ENCODE measurements at places on chromosomes 6 and 20. TPM values are rescaled to one million over a fixed set of nuclear protein-coding genes. Genes with fewer than 3 reads are reported as not detected.

DNA sequence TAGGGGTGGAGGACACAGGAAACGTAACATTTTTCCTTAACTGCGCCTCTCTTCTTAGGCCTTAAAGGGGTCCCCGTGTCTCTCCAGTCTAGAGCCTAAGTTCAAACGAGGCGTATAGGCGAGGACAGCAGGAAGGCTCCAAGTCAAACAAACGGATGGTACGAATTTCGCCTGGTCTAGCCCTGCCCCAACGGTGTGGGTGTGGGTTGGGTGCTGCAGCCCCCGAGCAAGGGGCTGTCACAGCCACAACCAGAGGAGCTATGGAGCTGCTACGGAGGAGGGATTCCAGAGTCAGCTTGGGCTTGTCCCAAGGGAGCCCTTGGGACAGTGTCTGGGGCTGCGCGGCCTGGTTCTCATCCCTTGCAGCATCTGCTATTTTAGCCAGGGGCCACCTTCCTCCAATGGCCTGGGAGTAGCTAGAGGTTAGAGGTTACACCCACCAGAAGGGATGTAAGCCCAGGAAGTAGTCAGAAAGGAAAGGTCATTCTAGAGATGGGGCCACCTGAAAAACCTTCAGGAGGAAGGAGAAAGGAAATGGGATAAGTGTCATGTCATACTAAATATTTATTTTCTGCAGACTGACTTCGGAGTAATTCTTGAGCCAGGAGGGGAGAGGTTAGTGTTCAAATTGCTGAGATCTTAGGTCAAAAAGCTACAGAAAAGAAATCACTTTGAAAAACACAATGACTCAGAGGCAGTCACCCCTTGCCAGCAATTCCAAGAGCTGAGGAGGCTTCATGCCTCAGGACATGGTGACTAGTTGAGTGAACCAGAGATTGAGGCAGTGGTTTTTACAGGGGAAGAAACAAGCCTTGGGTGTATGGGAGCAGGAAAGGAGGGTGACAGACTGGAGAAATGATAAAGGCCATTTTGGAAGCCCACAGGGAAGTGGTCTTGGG is 21.7 kb downstream of the VPS52 start:
- peak overlapping the region; percentile 91 for H3K27ac ChIP-seq
- H3K27me3 ChIP-seq = no peaks in the 10 kb centered on the region
- H3K4me3 ChIP-seq = peak overlapping the region; percentile 54

- no peaks in the 10 kb centered on the region for H3K27me3 ChIP-seq
- no peak for DNase-seq
- no peak overlapping the region for H3K27ac ChIP-seq
These were observed 24.4 kb downstream of the SERAC1 start for GRCh38 chr6:158143700-158144099.

Gene STX11
- total RNA-seq = 3.8 TPM

DNA sequence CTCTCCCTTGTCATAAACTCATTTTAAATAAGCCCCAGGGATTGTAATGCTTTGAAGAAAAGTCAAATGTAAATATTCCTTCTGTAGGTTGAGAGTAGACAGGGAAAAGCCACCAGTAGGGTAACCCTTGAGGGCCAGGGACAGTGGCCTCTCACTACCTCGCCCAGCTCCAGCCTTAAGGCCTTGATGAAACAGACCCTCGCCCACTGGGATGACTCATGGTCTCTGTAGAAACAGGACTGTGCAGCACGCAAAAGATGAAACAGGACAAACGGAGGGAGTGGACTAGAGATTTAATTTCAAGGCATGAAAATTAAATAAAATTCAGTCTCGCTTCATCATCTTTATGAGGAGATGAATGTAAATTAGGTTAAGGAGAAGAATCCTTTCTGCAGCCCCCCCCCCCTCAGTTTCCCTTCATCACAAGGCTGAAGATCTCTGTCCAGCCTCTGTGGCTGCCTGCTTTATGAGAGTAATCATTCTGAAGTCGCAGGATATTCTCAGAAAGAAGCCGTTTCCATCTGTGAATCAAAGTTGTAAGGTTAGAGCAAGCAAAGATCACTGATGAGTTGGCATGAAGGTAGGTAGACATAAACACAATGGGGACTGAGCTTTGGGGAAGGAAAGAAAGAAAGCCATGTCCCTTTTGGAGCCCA is 60.4 kb downstream of the TMEM200A start:
- no peaks in the 10 kb centered on the region for H3K36me3 ChIP-seq
- H3K27me3 ChIP-seq = no peaks in the 10 kb centered on the region
- H3K27ac ChIP-seq = no peak overlapping the region
- no peak overlapping the region for H3K4me3 ChIP-seq

DNA sequence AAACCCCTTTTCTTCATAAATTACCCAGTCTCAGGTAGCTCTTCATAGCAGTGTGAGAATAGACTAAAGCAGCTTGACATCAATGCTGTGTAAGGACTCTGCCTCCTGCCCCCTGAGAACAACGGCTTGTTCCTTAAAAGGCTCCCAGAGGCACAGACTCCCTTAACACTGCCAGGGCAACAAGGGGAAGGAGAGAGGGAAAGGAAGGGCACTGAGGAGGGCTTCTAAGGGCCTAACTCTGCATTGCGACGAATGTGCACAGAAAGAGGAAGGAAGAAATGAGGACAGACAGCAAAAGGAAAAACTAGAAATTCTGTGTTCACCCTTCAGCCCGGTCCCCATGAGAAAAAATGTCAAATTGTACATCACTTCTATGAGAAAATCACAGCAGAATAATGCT is 74.0 kb downstream of the AGPAT4 start:
- no peak overlapping the region for H3K27ac ChIP-seq
- H3K36me3 ChIP-seq = no peaks in the 10 kb centered on the region
- H3K27me3 ChIP-seq = no peaks in the 10 kb centered on the region
- H3K4me3 ChIP-seq = no peak overlapping the region

Gene SSTR4
- not detected for total RNA-seq

- no peak for DNase-seq
- H3K27ac ChIP-seq = no peak overlapping the region
- H3K27me3 ChIP-seq = no peaks in the 10 kb centered on the region
- H3K4me1 ChIP-seq = no peaks in the 10 kb centered on the region
- no peak overlapping the region for H3K4me3 ChIP-seq
These were observed 59.1 kb downstream of the KIF16B start for GRCh38 chr20:16514140-16514539.

DNA sequence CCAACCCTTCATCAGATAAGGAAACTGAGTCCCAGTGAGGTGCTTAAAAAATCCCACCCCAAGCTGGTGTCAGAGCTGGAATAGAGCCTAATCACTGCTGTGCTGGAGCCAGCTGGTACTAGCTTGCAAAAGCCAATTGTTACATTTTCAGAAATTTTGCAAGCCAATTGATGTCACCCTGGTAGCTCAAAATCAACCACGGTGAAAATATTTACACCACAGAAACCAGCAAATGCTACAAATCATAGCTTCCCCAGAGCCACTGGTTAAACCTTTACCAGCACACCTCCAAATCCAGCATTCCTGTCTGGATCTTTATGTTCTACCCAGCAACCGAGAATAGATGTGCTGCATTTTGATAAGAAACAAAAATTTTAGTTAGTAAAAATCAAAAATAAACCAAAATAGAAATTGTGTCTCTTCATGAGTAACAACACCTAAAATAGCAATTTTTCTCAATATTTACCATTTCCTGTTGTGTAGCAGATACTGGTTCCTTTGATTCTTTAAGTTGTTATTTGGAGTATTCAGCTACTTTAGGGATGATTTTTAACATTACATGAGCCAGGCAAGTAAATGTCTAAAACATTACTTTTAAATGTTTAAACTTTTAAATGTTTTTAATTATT is 7.2 kb upstream of the LCA5 start:
- H3K36me3 ChIP-seq = no peaks in the 10 kb centered on the region
- peaks cover 6% of the 10 kb centered on the region for H3K4me1 ChIP-seq
- peak overlapping the region; percentile 53 for H3K27ac ChIP-seq
- DNase-seq = no peak

- H3K36me3 ChIP-seq = no peaks in the 10 kb centered on the region
- no peak overlapping the region for H3K4me3 ChIP-seq
- H3K4me1 ChIP-seq = no peaks in the 10 kb centered on the region
- no peaks in the 10 kb centered on the region for H3K27me3 ChIP-seq
These were observed 117.6 kb upstream of the ZFP64 start for GRCh38 chr20:52309181-52309580.

Gene AMD1
- total RNA-seq = 70.4 TPM

Gene MYBL2
- total RNA-seq = 71.1 TPM

Gene PRKN
- total RNA-seq = 3.7 TPM

GRCh38 chr6:90139272-90139817 is 157.3 kb downstream of the BACH2 start:
- H3K27ac ChIP-seq = no peak overlapping the region
- H3K27me3 ChIP-seq = no peaks in the 10 kb centered on the region

GRCh38 chr6:4610256-4610655 is 165.9 kb upstream of the CDYL start:
- peak; percentile 26 for DNase-seq
- no peak overlapping the region for H3K27ac ChIP-seq
- H3K4me3 ChIP-seq = no peak overlapping the region

- peaks cover 6% of the 10 kb centered on the region for H3K36me3 ChIP-seq
- H3K27me3 ChIP-seq = no peaks in the 10 kb centered on the region
- no peak overlapping the region for H3K4me3 ChIP-seq
- H3K4me1 ChIP-seq = no peaks in the 10 kb centered on the region
- no peak overlapping the region for H3K27ac ChIP-seq
These were observed 113.4 kb downstream of the MAP3K4 start for GRCh38 chr6:161104966-161105365.

Gene AGPAT4
- 3.6 TPM for total RNA-seq

Gene TFAP2D
- not detected for total RNA-seq

- no peak overlapping the region for H3K27ac ChIP-seq
- no peaks in the 10 kb centered on the region for H3K27me3 ChIP-seq
- H3K36me3 ChIP-seq = no peaks in the 10 kb centered on the region
- H3K4me1 ChIP-seq = peaks cover 7% of the 10 kb centered on the region
- peak overlapping the region; percentile 36 for H3K4me3 ChIP-seq
These were observed 156.3 kb upstream of the RNF24 start for GRCh38 chr20:4171538-4172116.

Gene PTCRA
- total RNA-seq = not detected

Gene APOBEC2
- total RNA-seq = 0.22 TPM

DNA sequence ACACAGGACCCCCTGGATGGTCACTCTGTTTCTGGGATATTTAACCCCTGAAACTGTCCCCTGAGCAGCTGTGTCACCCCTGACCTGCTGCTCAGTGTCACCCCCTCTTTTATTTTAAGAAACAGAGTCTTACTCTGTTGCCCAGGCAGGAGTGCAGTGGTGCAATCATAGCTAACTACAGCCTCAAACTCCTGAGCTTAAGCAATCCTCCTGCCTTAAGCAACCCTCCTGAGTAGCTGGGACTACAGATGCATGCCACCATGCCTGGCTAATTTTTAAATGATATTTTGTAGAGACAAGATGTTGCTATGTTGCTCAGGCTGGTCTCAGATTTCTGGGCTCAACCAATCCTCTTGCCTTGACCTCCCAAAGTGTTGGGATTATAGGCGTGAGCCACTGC is 21.5 kb upstream of the GTSF1L start:
- no peaks in the 10 kb centered on the region for H3K36me3 ChIP-seq
- no peak for DNase-seq
- H3K4me3 ChIP-seq = no peak overlapping the region
- no peak overlapping the region for H3K27ac ChIP-seq
- no peaks in the 10 kb centered on the region for H3K27me3 ChIP-seq

Gene NMBR
- not detected for total RNA-seq

- no peak overlapping the region for H3K4me3 ChIP-seq
- DNase-seq = no peak
- H3K4me1 ChIP-seq = no peaks in the 10 kb centered on the region
- H3K27ac ChIP-seq = no peak overlapping the region
These were observed 15.4 kb upstream of the TNFAIP3 start for GRCh38 chr6:137851669-137852068.

Gene BCL2L1
- 59.4 TPM for total RNA-seq

DNA sequence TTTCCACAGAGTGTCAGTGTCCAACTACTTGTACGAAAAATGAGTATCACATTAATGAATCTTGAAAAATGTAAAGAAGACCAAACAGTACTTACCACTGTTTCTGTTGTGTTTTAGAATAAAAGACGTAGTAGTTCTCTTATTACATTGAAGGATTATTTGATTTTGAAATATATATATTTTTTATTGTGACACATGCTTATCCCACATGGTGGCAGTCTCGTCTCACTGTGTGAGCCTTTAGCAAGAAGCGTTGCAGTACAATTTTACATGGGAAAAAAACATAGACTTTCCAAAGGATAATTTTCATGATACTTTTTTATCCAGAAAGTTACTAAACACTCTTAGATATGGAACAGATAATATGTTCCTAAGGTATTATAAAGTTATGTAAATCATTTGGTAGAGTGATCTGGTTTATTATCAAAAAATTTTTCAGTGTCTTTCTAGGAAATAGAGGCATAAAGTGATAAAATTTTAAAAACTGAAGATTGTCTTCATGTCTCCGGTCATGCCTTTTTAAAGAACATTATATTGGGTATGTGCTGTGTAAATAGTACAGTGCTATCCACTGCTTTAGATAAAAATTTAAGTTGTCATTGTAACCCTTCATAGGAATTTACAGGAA is 117.5 kb upstream of the SAMD5 start:
- no peak overlapping the region for H3K27ac ChIP-seq
- DNase-seq = no peak
- H3K36me3 ChIP-seq = no peaks in the 10 kb centered on the region
- H3K4me3 ChIP-seq = no peak overlapping the region
- no peaks in the 10 kb centered on the region for H3K4me1 ChIP-seq

- no peak for DNase-seq
- H3K4me1 ChIP-seq = no peaks in the 10 kb centered on the region
- no peak overlapping the region for H3K27ac ChIP-seq
- no peaks in the 10 kb centered on the region for H3K27me3 ChIP-seq
These were observed 13.9 kb upstream of the ADGRF5 start for GRCh38 chr6:46935687-46936086.

GRCh38 chr6:90230548-90231215 is 66.0 kb downstream of the BACH2 start:
- H3K27me3 ChIP-seq = no peaks in the 10 kb centered on the region
- H3K4me1 ChIP-seq = no peaks in the 10 kb centered on the region
- H3K4me3 ChIP-seq = no peak overlapping the region
- H3K27ac ChIP-seq = no peak overlapping the region

DNA sequence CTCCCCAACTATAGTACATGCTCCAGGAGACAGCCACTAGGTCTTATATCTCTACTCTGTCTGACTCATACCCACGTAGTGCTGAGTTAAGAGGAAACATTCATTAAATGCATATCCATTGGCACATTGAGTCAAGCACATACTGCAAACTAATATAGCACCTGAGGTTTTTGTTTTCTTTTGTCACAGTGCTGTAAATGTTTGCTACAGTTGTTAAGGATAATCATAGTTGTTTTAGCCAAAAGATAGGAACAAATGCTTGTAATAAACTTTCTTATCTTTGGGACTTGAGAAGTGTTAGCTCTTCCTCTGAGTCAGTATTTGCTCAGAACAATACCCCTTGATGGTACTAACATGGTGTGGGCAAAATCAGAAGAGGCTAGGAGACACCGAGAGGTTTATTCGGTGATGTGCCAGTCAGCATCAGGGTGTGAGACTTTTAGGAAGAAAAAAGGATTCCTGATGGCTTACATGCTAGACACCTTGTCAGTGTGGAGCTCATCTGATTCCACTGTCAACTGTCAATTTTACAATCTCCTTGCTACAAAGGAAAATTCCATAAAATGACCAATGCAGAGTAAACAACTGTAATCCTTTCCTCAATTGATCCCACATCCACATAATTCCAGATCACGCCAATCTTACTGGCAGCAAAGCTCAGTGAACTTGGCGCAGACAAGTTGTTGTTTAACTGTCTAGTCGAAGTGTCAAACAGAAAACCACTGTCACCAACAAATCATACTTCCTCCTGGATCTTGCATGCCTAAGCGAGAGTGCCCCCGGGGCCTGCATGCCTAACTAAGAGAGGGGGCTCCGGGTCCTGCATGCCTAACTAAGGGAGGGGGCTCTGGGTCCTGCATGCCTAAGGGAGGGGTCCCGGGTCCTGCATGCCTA is 36.1 kb downstream of the ELOVL2 start:
- no peaks in the 10 kb centered on the region for H3K36me3 ChIP-seq
- no peaks in the 10 kb centered on the region for H3K27me3 ChIP-seq
- DNase-seq = no peak
- H3K4me1 ChIP-seq = no peaks in the 10 kb centered on the region
- H3K27ac ChIP-seq = no peak overlapping the region

Gene RAB44
- total RNA-seq = 0.30 TPM

Measured in colonic mucosa (tissue), 4 donors.